ENCODE measurements at places on chromosomes 2 and 18. TPM values are rescaled to one million over a fixed set of nuclear protein-coding genes. Genes with fewer than 3 reads are reported as not detected.
A peak's percentile ranks its signal among the peaks of the same experiment; 100 is the strongest.

- no peaks in the 10 kb centered on the region for H3K27me3 ChIP-seq
- no peaks in the 10 kb centered on the region for H3K36me3 ChIP-seq
- H3K27ac ChIP-seq = peak overlapping the region; percentile 62
- H3K4me3 ChIP-seq = no peak overlapping the region
- H3K4me1 ChIP-seq = peaks cover under 1% of the 10 kb centered on the region
Observed at GRCh38 chr2:70709275-70710037, 58.5 kb downstream of the ADD2 start.

The RAB6D gene
- total RNA-seq = 0.52 TPM

- H3K36me3 ChIP-seq = peaks cover 4% of the 10 kb centered on the region
- H3K4me3 ChIP-seq = no peak overlapping the region
- no peak overlapping the region for H3K27ac ChIP-seq
- no peaks in the 10 kb centered on the region for H3K27me3 ChIP-seq
- no peaks in the 10 kb centered on the region for H3K4me1 ChIP-seq
Observed at GRCh38 chr2:106797494-106797893, 88.5 kb downstream of the ST6GAL2 start.

DNA sequence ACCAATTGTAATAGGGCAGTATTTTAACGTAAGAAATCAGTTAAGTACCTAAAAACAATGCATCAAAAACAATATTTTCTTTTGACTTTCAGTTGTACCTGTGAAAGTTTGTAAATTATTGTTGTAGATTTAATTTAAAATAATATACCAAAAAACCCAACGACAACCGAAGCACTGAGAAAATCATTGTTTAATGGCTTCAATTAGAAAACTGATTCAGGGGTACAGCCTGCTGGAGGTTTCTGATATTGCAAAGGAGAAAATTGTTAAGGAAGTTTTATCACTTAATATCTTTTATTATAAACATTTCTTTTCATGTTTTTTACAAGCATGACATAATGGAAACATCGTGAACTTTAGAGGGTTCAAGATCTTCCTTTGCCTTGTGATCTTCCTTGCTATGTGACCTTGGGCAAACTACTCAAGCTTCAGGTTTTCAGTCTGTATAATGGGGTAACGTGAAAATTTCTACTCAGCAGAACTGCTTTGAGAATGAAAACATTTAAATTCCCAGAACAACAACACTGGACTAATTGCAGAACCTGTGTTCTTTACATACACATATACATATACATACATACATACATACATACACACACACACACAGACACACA, 76.3 kb upstream of the GLS start:
- H3K27me3 ChIP-seq = no peaks in the 10 kb centered on the region
- DNase-seq = no peak
- no peak overlapping the region for H3K4me3 ChIP-seq
- peaks cover 9% of the 10 kb centered on the region for H3K4me1 ChIP-seq
- H3K36me3 ChIP-seq = no peaks in the 10 kb centered on the region
